ENCODE measurements at places on chromosomes 1 and 21.

DNA sequence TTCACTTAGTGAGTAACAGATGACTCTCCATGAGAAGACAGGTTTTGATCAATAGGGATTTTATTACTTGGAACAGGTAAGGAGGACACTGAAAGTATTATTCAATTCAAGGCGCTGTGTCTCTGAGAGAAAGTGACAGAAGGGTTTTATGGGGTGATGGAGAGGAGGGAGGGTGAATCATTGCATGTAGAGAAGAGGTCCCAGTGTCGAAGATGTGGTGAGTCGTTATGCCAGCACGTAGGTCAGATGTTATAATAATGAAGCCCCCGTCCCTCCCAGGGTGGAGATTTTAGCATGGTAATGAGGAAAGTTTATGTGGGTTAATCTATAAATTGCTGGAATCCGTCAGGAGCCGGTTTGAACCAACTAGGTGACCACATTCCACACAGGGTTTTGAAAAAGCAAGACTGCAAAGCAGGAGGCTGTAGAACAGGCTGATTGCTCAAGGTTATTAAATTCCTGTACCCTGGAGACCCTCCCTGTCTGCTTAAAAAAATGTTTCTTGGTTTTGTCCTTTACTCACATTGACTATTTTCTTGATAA, 586.4 kb upstream of the TMPRSS15 start:
- no peak for DNase-seq

- DNase-seq, result no peak
Observed at GRCh38 chr1:31228986-31229385, 10.7 kb downstream of the NKAIN1 start.

- DNase-seq, result peak; percentile 60
Observed at GRCh38 chr21:42063571-42064521, 7.3 kb upstream of the UMODL1 start.

- peak; percentile 90 for DNase-seq
Observed at GRCh38 chr1:204198348-204199340, 2.4 kb upstream of the KISS1 start.

- no peak for DNase-seq
Observed at GRCh38 chr1:203521074-203521794, 27.3 kb downstream of the OPTC start.

DNA sequence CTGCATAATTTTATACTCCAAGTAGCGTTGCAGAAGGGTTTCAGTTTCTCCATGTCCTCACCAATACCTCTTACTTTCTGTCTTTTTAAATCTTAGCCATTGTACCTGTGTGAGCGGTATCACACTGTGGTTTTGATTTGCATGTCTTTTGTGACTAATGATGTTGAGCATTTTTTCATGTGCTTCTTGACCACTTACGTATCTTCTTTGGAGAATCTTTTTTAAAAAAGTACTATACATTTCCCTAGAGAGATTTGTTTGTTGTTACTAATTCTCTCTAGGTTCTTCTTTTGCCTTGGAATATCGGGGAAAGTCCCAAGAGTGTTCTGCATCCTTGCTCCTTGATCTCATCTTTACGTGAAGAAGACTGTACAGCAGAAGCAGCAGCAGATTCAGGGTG, 81.8 kb upstream of the WARS2 start:
- DNase-seq, result no peak

- no peak for DNase-seq
Observed at GRCh38 chr1:17572264-17572985, 32.9 kb downstream of the ARHGEF10L start.

GRCh38 chr1:110556471-110556807, 37.5 kb upstream of the KCNA10 start:
- no peak for DNase-seq

DNA sequence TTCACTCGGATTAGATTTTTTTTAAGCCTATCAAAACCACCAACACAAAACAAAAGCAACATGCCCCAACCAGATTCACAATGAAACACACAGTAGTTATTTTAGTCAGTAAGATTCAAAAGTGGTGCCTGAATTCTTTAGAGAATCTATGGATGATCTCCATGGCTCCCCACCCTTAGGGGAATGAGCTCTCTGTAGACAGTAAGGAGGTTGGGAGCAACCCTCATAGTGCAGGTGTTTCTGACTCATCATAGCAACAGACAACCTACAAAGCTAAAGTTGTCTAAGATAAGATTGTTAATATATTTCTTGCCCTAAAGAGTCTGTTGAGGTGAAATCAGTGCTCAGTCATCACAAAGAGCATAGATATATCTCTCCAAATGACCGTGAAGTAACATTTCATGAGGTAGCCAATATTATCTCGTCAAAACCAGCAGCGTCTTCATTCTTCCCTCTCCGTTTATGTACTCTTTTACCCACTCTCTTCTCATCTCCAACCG, 78.3 kb downstream of the ADAMTS1 start:
- DNase-seq, result no peak

DNA sequence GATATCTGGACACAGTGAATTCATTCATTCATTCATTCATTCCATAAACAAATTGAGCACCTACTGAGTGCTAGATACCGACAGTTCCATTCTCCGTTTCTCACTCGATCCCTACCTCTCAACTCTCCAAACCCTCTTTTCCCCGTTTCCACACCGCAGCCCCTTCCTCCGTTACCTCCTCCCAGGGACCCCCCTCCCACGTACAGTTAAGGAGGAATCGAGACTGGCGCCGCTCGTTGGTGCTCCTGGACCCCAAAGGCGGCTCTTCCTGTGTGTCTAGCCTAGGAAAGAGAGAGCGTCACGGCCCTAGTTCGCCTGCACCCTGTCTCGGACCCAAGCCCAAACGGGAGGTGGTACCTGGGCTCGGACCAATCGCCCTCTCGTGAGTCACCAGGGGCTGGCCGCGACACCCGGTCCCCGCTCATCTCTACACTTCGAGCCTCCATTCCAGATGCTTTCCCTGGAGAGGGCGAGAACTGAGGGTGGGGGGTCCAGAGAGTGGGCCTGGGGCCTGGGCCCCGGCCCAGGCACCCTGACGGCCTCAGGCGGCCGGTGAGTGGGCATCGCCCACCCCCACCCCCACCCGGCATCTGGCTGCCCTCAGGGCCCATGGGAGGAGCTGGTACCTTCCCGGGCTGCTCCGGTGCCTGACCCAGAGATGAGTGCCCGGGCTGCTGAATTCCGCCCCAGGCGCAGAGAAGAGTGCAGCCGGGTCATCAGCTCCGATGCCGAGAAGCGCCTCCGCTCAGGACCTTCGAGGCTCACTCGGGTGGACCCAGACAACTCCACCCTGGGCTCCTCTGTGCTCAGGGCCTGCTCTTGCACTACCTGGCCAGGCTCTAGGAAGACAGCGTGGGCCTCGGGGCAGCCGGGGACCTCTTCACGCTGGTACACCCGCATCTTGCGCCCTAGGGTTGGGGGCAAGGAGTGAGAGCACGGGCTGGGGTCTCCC, 4.9 kb downstream of the ARHGEF19 start:
- DNase-seq, result no peak

- no peak for DNase-seq
Observed at GRCh38 chr1:205585835-205586785, 45.7 kb downstream of the ELK4 start.

GRCh38 chr1:57800376-57800775, 376.5 kb upstream of the DAB1 start:
- no peak for DNase-seq

GRCh38 chr1:157099633-157100009, at the start of gene ETV3L:
ETV3L (minus strand) TSS chr1:157099808; CDS start chr1:157099523, 285 bp downstream.
- no peak for DNase-seq

- DNase-seq, result no peak
Observed at GRCh38 chr1:211132721-211133392, 1.1 kb downstream of the KCNH1 start.

DNA sequence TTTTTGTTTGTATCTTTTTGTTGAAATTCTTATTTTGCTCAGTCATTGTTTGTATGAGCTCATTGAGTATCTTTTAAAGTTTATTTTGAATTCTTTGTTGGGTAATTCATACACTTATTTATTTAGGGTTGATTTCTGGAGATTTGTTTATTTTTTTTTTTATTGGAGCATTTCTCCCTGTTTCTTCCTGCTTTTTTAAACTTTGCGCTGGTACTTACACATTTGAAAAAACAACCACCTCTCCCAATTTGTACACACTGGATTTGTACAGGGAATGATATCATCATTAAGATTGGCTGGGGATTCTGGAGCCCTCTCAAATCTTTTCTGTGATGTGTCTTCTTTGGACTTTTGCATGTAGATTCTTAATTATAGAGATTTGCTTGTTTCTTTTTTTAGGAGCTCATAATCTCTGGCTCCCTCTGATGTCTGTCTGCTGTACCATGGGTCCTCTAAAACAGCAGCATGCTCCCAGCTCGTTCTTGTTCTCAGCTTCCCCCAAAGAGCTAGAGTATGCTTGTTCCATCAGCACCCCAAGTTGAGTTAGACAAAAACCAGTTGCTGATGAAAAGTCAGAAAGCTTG, 310.7 kb downstream of the DUSP10 start:
- no peak for DNase-seq

DNA sequence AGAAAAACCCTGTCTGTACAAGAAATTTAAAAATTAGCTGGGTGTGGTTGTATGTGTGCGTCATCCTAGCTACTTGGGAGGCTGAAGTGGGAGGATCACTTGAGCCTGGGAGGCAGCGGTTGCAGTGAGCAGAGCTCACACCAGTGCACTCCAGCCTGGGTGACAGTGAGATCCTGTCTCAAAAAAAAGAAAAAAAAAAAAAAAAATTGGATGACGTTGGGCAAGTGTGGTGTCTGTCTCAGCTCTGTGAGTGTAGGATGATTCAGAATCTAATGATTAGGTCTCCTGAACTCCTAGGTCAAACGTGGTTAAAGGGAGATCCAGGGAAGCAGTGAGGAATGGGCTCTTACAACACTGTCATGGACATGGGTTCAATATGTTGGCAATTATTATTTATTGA, 435.9 kb downstream of the KIF26B start:
- no peak for DNase-seq

DNA sequence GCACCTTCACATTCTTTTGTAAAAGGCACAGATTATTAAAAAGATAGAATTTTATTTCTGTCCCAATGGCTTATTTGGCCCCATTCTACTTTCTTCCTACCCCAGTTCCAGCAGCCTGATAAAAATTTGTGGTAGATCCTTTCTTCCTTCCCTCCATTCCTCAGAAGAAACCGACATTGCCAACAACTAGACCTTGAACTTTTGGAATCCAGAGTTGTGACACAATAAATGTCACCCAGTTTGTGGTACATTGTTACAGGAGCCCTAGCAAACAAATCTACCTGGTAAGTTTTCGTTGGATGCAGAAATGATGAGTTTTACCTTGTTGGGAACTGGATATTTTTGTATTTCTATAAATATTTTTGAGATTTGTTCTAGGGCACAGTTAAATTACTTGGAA, 141.6 kb upstream of the IVNS1ABP start:
- DNase-seq, result no peak

GRCh38 chr1:205172729-205173366, 38.7 kb downstream of the DSTYK start:
- peak; percentile 89 for DNase-seq

DNA sequence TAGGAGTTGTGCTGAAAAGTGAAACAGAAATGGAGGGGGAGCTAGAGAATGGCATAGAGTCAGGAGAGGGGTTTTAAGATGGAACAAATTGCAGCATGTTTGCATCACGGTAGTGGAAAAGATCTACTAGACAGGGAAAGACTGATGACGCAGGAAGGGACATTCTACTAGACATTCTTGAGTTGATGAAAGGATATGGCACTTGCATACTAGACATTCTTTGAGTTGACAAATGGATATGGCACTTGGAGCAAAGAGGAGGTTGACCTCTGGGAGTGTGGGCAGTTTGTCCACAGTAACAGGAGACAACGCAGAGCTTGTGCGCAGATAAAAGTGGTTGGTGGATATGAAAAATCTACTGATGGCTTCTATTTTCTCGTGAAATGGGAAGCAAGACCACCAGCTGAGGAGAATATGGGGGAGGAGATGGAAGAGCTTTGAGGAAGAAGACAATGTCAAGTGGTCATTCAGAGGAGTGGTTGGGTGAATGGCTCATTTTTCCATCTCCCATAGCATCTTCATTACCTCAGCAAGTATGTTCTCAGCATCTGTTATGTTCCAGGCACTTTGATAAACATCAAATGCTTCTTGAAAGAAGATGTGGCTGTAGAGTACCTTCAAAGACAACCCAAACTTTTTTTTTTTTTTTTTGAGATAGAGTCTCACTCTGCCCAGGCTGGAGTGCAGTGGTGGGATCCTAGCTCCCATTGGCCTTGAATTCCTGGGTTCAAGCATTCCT, 2.4 kb upstream of the CTPS1 start:
- no peak for DNase-seq

DNA sequence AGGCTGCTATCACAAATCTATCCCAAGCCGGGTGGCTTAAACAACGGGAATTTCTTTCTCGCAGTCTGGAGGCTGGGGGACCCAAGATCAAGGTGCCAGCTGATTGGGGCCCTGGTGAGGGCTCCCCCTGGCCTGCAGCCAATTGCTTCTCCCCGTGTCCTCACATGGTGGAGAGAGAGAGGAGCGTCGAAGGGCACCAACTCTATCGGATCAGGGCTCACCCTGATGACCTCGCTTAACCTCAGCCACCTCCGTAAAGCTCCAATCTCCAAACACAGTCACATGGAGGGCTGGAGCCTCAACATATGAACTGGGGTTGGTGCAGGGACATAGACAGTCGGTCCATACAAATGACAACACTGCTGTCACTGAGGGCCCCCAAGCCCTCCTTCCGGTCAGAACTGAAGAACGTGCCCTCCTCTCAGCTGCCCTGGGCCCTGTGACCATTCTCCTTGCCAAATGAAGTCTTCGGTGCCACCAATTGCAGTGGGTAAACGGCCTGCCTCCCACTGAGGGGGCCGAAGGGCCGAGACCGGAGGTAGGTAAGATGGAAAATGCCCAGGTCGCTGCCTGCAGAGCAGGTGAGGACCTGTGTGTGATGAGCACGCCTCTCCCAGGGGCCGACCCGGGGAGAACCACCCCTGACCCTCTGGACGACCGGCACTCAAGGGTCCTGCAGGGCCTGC, 211.0 kb downstream of the TOMM20 start:
- DNase-seq, result no peak

- no peak for DNase-seq
Observed at GRCh38 chr1:145988773-145989172, 7.6 kb downstream of the TXNIP start.

- no peak for DNase-seq
Observed at GRCh38 chr1:203144661-203145060, 17.1 kb downstream of the ADORA1 start.

DNA sequence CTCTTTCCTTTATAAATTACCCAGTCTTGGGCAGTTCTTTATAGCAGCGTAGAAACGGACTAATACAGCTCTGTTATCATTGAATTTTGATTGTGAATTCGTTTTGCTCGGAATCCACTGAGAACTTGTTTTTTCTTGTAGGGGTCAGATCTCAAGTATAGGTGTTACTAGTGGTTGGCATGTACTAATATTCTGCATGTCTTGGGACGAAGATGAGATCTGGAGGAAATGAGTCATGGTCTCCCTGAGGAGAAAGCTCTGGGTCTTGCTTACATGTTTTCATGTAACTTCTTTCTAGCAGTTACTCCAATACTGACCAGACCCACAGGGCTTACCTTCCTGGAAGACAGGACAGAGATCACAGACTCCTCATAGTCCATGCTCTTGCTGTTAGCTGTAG, 30.3 kb downstream of the ZSCAN20 start:
- no peak for DNase-seq

GRCh38 chr21:34819357-34819999, 150.7 kb downstream of the CLIC6 start:
- DNase-seq, result no peak

Data from PC-9 (cell line).